ENCODE measurements at places on chromosomes 2 and 18. TPM values are rescaled to one million over a fixed set of nuclear protein-coding genes. Genes with fewer than 3 reads are reported as not detected.

DNA sequence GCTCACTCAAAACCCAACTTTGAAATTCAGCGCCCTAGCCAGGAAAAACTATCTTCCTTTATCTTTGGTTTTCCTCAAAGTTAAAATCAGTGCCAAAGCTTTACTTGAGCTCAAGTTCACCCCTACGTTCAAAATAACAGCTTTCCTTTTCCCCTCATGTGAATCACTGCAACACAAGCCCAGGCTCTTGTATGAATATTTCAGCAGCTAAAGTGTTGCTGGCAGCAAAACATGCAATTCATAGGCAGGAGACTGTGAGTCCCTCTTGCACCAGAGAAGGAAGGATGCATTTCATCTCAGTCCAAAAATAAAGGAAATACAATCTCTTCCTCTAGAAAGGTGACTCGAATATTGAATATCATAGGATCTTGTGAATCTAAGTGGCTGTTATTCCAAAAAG lies 461.3 kb upstream of the SOX11 start:
- DNase-seq = no peak

GRCh38 chr2:219509780-219510511 lies 4.3 kb upstream of the ASIC4 start:
- DNase-seq = peak; percentile 57

GRCh38 chr2:84280873-84281272 lies 178.2 kb downstream of the SUCLG1 start:
- no peak for DNase-seq

RBFA gene
- 24.2 TPM for total RNA-seq

NOP58 gene
- total RNA-seq = 136 TPM

Data from B cell (primary cell).